ENCODE measurements at places on chromosomes 13 and 19.

- no peak for DNase-seq
Observed at GRCh38 chr19:44957526-44957925, 2.3 kb downstream of the CLPTM1 start.

- no peak for DNase-seq
Observed at GRCh38 chr19:32895384-32895783, 25.8 kb upstream of the SLC7A9 start.

DNA sequence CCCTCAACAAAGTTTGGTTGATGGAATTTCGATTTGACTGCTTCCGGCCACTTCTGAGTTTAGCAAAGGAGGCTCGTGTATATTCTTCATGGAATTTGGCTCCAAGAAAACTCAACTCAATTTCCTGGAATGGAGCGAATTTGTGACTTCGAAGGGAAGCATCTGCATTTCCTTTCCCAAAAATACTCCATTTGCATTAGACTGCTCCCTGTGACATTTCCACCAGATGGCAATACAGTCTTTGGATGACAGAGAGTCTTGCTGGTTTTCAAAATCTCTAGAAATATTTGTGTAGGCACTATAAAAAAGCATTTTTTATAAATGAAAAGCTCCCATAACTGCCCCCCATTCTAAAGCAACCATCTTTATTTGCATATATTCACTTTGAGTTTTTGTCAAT lies 4.1 kb downstream of the C1QTNF9 start:
- no peak for DNase-seq

DNA sequence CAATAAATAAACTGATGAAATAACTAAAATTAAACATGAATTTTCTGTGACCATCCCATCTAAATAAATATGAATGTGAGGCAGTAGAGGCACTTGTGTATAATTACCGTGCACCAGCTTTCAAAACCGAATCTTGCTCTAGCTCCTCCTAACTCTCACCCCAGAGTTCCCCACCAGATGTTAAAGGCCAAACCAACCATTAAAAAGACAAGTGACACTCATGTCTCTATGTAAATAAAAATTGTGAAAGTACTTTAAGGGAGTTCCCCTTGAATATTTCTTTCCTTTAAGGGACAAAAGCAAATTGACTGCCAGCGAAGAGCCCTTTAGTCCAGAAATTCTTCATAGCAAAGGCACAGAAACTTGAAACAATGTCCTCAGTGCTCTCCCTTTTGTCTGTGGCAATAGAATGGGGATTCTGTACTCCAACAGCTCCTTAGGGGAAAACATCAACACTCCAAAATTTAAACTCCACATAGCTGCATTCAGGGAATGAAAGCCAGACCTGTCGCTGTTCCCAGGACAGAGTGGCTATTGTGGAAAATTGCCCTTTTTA lies 101.7 kb upstream of the SOX21 start:
- no peak for DNase-seq

GRCh38 chr19:50882188-50882587 lies 8.9 kb downstream of the KLK2 start:
- no peak for DNase-seq

GRCh38 chr19:50359328-50359818 lies 6.1 kb downstream of the NAPSA start:
- DNase-seq, result no peak

DNA sequence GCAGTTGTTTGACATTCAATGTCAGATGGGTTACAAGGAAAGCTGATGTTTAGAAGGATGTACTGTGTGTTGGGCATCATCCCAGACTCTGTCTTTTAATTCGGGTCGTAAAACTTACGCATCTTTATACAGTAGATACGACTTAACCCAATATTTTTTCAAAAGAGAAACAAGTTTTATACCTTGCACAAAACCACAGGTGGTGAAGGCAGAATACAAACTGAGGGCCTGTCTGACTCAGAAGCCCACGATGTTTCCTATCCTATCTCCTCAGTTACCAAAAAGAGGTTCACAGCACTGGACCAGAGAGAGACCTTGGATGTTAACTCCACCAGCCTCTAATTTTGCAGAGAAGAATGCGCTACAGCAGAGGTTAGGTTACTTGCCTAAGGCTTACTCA lies 477.0 kb downstream of the FOXO1 start:
- DNase-seq, result no peak

DNA sequence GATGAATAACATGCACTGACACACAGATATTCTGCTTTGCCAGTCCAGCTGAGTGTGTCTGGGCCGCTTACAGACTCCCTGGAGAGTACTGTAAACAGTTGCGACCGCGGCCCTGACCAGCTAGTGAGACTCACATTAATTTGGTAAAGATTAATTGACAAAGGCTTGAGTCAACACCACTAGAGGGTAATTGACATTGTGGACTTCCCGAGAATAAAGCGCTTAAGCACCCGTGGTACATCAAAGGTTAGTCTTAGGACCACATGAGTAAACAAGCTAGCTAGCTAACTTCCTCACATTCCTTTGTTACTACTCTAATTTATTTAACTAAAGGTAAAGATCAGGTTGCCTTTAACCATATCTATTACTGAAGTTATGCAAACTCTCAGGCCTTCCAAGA lies 624.4 kb upstream of the ARGLU1 start:
- DNase-seq, result no peak
